ENCODE measurements at places on chromosomes 11 and 22. TPM values are rescaled to one million over a fixed set of nuclear protein-coding genes. Genes with fewer than 3 reads are reported as not detected.
A peak's percentile ranks its signal among the peaks of the same experiment; 100 is the strongest.

The PYGM gene
- total RNA-seq = 8.5 TPM

The SLC25A45 gene
- total RNA-seq = 20.0 TPM

GRCh38 chr11:45272701-45273100, 13.4 kb downstream of the SYT13 start:
- no peaks in the 10 kb centered on the region for H3K36me3 ChIP-seq
- no peak overlapping the region for H3K27ac ChIP-seq
- no peak overlapping the region for H3K4me3 ChIP-seq
- H3K27me3 ChIP-seq = peaks cover 23% of the 10 kb centered on the region

The KCNQ1OT1 gene
- 0.41 TPM for total RNA-seq

The TRPM5 gene
- 0.73 TPM for total RNA-seq

The NRGN gene
- total RNA-seq = 0.89 TPM

DNA sequence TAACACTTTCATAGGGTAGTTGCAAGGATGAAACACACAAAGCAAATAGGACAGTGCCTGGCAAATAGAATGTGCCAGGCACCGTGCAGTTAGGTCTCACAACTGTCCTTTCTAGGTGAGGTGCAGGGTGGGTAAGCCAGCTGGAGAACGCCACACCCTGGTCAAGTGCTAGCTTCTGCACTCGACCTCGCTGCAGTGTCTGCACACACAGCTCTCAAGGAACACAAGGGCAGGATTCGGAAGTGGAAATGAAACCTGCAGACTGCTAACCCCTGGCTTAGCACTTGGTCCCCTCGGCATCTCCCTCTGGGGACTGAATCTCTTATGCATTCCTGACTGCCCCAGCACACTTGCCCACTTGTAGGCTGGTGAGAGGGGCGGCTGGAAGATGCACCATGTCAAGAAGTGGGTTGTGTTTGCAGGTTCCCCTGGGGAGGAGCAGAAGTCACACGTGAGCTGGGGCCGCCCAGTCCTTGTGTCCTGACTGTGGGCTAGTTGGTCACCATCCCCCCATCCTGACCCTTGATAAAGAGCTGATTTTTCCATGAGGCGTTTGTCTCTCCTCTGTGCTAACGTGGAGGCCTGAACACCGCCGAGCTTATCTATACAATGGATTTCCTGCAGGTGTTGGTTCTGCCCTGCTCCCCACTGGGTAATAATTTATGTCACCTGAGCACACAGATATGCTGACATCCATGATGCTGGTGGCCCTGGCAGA, 89.0 kb downstream of the MICAL2 start:
- peak overlapping the region; percentile 77 for H3K27ac ChIP-seq
- DNase-seq = no peak
- H3K4me3 ChIP-seq = peak overlapping the region; percentile 10
- peaks cover 62% of the 10 kb centered on the region for H3K4me1 ChIP-seq
- peaks cover 6% of the 10 kb centered on the region for H3K36me3 ChIP-seq

The BRSK2 gene
- 0.86 TPM for total RNA-seq

DNA sequence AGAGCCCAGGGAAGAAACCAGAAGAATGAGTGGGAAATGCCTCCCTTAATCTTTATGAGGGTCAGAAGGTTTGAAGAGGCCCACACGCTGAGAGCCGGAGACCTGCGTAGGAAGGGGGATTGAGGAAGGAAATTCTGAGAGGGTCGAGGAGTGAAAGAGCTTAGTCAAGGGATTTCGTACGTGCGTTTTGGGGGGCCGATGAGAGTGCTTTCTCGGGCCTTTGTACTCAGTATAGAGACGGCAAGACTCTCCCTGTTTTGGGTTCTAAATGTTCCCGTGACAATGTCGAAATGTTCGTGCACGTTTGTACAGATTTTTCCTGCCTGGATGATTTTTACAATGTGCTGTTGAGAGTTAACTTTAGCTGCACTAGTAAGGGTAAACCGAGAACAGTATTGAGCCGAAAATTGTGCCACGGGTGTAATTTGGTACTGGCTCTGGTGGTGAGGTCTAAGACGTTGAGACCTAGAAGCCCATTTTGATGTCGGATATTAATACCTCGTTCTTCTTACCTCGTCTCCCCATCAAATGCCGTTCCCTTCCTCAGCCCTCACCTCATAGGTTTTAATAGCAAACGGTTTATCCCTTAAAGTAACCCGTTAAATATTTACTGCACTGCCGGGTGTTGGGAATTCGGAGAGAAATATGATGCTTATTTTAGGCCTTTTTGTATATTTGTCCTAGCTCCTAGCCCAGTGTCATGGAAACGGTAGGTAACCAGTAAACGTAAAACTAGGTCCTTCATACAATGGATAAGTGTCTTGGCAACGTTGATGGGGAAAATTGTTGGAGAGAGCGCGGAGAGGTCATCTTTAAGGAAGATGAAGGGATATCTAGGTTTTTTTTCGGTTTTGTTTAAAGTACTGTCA, 734 bp downstream of the C11orf58 start:
- peak overlapping the region; percentile 86 for H3K4me3 ChIP-seq
- H3K4me1 ChIP-seq = peaks cover 34% of the 10 kb centered on the region
- no peaks in the 10 kb centered on the region for H3K27me3 ChIP-seq
- DNase-seq = no peak

- H3K27ac ChIP-seq = no peak overlapping the region
- H3K4me1 ChIP-seq = peaks cover 3% of the 10 kb centered on the region
- no peaks in the 10 kb centered on the region for H3K36me3 ChIP-seq
- DNase-seq = no peak
Measured at GRCh38 chr11:35479731-35480130, 45.7 kb downstream of the PAMR1 start.

DNA sequence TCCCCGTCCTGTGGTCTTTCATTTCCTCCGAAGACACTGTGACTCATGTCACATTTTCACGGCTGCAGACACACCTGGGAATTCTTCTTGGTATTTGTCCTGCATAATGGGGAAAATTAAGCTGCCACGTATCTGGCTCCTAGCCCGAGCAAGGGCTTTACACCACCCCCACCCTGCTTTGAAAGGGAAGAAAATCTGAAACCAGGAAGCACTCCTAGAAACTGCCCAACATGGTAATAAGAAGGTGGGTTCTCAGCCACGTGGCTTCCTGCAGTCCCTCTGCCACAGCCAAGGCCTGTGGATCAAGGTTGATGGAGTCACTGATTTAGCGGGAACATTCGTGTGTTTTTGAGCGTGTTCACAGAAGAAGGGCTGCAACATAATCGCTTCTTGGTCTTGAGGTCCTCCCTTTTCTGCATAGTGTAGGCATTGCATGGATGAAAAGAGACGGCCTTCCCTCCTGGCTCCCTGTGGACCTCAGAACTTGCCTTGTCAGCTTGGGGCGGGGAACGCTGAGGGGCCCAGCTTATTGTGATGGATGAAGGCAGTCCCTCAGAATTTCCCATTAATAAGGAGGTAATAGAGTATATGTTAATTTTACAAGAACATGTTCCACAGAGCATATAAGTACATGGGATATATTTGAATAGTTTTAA, 292.0 kb downstream of the NTM start:
- H3K27ac ChIP-seq = no peak overlapping the region
- H3K4me3 ChIP-seq = no peak overlapping the region
- H3K36me3 ChIP-seq = no peaks in the 10 kb centered on the region
- DNase-seq = no peak

The MS4A6E gene
- not detected for total RNA-seq

GRCh38 chr11:31160504-31161422, 208.8 kb downstream of the DCDC1 start:
- no peaks in the 10 kb centered on the region for H3K4me1 ChIP-seq
- DNase-seq = no peak
- H3K36me3 ChIP-seq = no peaks in the 10 kb centered on the region
- no peak overlapping the region for H3K27ac ChIP-seq

GRCh38 chr22:35150183-35151107, 84.5 kb downstream of the ISX start:
- no peaks in the 10 kb centered on the region for H3K27me3 ChIP-seq
- no peak overlapping the region for H3K27ac ChIP-seq
- H3K4me1 ChIP-seq = no peaks in the 10 kb centered on the region
- DNase-seq = peak; percentile 39

GRCh38 chr11:65867284-65868071, 5.1 kb downstream of the EFEMP2 start:
- H3K4me1 ChIP-seq = peaks cover 33% of the 10 kb centered on the region
- peaks cover 22% of the 10 kb centered on the region for H3K36me3 ChIP-seq
- no peak for DNase-seq
- peaks cover 4% of the 10 kb centered on the region for H3K27me3 ChIP-seq
- no peak overlapping the region for H3K27ac ChIP-seq
- H3K4me3 ChIP-seq = no peak overlapping the region

DNA sequence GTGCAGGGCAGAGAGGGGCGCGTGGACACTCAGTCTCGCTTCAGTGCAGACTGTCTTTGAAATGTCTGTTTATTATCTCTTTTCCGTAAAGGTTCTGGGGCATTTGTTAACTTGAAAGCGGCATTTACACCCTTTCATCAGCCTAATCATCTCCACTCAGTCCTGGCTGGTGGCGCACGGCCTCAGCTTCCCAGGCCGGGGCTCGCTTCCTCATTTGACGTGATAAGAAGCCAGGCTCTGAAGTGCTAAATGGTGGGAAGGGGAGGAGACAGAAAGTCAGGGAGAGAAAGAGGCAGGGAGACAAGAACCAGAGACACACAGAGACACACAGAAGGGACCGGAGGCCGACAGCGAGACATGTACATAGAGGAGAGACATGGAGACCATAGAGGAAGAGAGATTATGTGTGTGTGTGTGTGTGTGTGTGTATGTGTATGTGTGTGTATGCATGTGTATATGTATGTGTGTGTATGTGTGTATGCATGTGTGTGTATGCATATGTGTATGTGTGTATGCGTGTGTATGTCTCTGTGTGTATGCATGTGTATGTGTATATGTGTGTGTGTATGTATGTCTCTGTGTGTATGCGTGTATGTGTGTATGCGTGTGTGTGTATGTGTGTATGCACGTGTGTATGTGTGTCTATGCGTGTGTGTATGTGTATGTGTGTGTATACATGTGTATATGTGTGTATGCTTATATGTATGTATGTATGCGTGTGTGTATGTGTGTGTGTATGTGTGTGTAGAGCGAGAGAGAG, 101.5 kb downstream of the ST3GAL4 start:
- DNase-seq = no peak
- no peaks in the 10 kb centered on the region for H3K4me1 ChIP-seq
- H3K27ac ChIP-seq = no peak overlapping the region
- peaks cover 28% of the 10 kb centered on the region for H3K27me3 ChIP-seq

DNA sequence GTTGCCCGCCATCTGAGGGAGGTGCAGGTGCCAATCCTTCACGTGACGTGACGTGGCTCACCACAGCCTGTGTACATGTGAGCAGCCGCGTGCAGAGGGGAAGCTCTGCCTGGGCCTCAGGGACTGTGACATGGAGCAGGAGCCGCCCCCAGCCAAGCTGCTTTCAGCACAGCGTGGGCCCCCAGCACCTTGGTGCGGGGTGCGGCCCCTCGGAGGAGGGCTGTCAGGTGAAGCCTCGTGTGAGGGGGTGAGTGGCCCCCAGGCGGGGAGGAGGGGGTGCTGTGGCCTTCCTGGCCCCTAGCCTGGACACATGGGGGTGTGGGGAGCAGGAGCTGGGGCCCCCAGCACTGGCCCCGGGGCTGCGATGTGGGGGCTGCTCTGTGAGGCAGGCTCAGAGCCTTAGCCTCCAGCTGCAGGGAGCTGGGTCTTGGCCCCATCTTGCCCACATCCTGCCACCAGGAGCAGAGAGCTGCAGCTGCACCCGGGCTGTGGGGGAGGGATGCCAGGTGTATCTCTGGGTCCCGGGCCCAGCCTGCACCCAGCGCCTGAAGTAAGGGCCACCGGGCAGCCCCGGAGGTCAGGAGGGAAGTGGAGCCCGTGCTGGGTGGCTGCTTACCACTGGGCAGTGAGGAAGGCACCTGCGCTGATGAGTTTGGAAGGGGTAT, at the start of gene ADORA2A:
Gene ADORA2A (plus strand): TSS at position 100 of the 665 bp plus-strand sequence. CDS start 5,806 bp downstream, outside the sequence.
- peak within 1 kb of the TSS; percentile 97 for H3K27ac ChIP-seq
- no peaks in the 10 kb centered on the region for H3K27me3 ChIP-seq
- peak; percentile 85 for DNase-seq

GRCh38 chr11:123429913-123430720, at the start of gene GRAMD1B:
Gene GRAMD1B (plus strand): TSS chr11:123430269. CDS start chr11:123430793, 524 bp downstream.
- peak; percentile 81 for DNase-seq
- no peaks in the 10 kb centered on the region for H3K27me3 ChIP-seq
- peak within 1 kb of the TSS; percentile 66 for H3K4me3 ChIP-seq
- no peaks in the 10 kb centered on the region for H3K36me3 ChIP-seq
- peaks cover 25% of the 10 kb centered on the region for H3K4me1 ChIP-seq
- peak within 1 kb of the TSS; percentile 59 for H3K27ac ChIP-seq

The APLNR gene
- not detected for total RNA-seq

The MOV10L1 gene
- not detected for total RNA-seq

DNA sequence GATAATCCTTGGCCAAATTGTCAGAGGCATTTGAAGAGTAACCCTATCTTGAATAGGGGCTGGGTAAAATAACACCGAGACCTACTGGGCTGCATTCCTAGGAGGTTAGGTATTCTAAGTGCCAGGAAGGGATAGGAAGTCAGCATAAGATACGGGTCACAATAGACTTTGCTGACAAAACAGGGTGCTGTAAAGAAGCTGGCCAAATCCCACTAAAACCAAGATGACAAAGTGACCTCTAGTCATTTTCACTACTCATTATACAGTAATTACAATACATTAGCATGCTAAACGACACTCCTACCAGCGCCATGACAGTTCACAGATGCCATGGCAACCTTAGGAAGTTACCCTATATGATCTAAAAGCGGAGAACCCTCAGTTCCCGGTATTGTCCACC, 964 bp upstream of the REXO2 start:
- DNase-seq = no peak
- peaks cover 3% of the 10 kb centered on the region for H3K36me3 ChIP-seq
- H3K4me1 ChIP-seq = peaks cover 10% of the 10 kb centered on the region
- no peaks in the 10 kb centered on the region for H3K27me3 ChIP-seq
- no peak overlapping the region for H3K27ac ChIP-seq
- no peak overlapping the region for H3K4me3 ChIP-seq

- H3K36me3 ChIP-seq = no peaks in the 10 kb centered on the region
- no peaks in the 10 kb centered on the region for H3K4me1 ChIP-seq
Measured at GRCh38 chr11:22349491-22349890, 11.3 kb downstream of the SLC17A6 start.

GRCh38 chr11:9625162-9625561, 38.7 kb upstream of the SWAP70 start:
- H3K27me3 ChIP-seq = peaks cover 4% of the 10 kb centered on the region
- H3K27ac ChIP-seq = no peak overlapping the region
- no peaks in the 10 kb centered on the region for H3K36me3 ChIP-seq
- H3K4me3 ChIP-seq = no peak overlapping the region
- no peak for DNase-seq
- no peaks in the 10 kb centered on the region for H3K4me1 ChIP-seq

The ZBTB16 gene
- 13.4 TPM for total RNA-seq

DNA sequence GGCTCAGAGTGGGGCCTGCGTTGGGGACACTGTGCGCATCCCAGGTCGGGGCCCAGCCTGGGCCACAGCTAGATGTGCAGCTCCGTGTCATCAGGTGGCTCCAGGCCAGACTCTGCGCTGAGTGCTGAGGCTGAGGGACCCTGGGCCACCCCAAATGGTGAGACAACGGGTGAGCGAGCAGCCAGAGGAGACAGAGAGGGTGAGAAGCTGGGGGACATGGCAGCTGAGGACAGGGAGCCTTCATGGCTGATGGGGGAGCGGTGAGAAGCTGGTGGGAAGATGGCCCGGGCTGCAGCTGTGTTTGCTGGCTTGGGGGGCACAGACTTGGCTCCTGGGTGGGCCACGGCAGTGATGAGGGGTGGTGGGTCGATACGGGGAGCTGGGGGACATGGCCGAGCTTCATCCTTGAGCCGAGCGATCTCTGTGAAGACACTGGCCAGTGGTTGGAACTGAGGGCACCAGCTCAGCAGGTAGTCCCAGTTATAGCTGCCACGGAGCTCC, 2.5 kb upstream of the TPP1 start:
- H3K4me1 ChIP-seq = peaks cover 25% of the 10 kb centered on the region
- no peak overlapping the region for H3K4me3 ChIP-seq

All from T-cell (primary cell).